ENCODE measurements at places on chromosomes 6 and 20.
A peak's percentile ranks its signal among the peaks of the same experiment; 100 is the strongest.

DNA sequence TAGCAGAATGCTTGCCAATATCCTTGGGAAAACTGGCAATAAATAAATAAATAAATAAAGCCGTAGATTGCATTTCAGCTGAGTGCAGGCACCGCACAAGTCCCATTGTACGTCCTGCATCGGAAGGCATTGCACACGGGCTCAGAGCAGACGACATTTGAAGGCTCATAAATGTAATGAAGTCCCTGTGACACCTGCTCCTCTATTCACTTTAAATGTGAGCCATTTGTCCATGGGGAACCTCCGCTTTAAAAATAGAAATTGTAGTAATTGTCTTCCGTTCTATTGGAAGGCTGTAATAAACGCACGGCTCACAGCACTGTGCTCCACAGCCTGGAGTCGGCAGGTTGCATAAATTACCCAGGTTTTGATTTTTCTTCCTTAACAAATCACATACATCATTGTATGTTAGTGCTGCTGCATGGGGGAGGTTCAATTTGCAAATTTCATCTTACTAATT, 32.6 kb downstream of the MYT1 start:
- no peak for DNase-seq

- DNase-seq, result no peak
Measured at GRCh38 chr6:1335367-1336037, 23.6 kb downstream of the FOXQ1 start.

GRCh38 chr20:4070323-4071177, 55.2 kb upstream of the RNF24 start:
- DNase-seq, result no peak

- DNase-seq, result no peak
Measured at GRCh38 chr20:37896932-37897548, 5.9 kb upstream of the VSTM2L start.

DNA sequence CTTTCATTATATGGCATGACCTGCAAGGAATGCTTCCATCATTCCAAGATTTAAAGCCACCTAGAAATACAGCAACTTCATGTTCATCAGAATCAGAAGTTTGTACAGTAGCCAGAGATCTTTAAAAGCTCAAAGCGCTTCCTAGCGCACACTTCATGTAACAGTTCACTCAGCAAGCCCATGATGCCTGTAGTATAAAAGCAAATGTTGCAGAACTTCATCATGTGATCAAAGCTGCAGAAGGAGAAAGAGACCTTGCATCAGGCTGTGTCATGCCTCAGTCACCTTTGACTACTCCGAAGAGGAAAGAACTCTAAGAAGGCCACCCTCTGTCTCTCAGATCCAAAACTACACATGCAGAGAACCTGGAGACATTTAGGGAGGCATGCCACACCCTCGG, 78.5 kb downstream of the AGPAT4 start:
- no peak for DNase-seq

DNA sequence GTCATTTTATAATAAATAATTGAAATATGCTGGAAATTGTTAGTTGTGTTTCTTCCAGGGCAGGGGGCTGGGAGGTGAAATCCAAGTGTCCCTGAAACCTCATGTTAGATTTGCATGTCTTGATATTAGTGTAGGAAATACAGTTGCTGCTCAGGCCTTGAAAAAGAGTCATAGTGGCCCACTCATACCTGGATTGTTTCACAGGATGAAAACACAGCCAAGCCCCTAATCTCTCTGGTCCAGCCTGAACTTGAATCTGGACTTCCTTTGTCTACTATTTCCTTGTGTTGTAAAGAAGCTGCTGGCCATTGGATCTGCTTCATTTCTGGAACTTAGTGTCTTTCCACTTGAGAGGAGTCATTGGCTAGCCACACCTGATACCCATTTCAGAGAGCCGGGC, 108.8 kb upstream of the JARID2 start:
- DNase-seq, result no peak

DNA sequence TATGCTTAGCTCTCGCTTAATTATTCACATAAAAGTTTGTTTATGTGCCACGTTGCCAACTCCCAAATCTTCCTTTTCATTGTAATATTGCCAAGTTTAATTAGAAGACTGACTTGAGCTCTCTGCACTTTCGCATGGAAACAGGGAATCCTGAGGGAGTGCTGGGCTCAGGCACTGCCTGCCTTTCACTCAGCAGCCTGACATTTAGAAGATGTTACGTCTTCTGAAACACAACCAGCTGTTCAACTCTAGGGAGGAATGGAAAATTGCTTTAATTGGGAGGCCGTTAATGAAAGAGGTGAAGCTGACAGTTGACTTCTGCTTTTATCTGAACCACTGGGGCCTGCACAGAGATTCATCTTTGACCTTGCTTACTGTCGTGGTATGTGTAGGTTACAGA, 77.4 kb upstream of the MTHFD1L start:
- DNase-seq, result no peak

DNA sequence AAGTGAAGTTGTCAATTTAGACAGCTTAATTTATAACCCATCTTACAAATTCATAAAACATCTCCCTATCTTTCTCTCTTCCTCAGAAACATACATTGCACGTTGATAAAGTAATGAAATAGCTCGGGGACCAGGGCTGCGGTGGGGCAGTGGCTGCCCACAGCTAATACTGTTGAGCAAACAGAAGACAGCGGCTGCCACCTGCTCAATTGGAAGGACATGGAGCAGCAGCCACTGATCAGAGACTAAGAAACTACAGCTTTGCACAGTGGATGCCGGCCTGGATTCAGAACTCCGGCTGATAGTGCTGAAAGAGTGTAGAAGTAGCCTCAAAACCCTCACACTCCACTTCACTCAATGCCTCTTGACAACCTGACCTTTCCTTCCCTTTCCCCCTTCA, 157.9 kb upstream of the PDE10A start:
- no peak for DNase-seq

DNA sequence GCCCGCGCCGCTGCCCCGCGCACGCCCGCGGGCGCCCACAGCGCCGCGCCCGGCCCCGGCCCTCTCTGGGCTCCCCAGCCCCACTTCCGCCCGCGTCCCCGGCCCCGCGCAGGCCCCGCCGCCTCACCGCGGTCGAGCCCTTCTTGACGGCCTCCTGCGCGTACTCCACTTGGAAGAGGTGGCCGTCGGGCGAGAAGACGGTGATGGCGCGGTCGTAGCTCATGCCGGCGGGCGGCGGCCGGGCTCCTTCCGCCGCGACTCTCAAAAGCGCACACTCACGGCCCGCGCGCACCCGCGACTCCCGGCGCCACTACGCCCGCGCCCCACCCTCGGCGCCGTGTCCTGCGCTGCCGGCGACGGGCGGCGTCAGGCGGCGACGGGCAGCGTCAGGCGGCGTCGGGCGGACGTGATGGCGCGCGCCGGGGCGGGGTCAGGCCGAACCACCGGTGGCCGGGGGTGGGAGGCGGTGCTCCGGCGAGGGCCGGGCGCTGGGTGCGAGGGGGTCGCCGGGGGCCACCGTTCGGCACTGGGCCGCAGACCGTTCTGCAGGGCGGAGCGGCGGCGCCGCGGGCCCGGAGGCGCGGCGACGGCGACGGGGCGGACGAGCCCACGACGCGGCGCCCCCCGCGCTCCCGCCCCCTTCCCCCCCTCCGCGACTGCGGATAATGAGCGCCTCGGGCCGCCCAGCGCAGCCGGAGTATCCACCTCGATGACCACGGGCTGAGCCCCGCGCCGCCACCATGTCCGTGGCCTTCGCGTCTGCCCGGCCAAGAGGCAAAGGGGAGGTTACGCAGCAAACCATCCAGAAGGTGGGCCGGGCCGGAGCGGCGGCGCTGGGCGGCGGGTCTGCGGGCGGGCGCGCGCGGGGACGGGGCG, at the start of the genes PSMA7 and SS18L1:
Gene PSMA7, minus strand, starts transcription at position 314 of the 876 bp plus-strand sequence. Its CDS starts 91 bp downstream, at position 223.
Gene SS18L1, plus strand, starts transcription at position 689 of the 876 bp plus-strand sequence. Its CDS starts 52 bp downstream, at position 741.
- DNase-seq, result peak; percentile 80

- no peak for DNase-seq
Measured at GRCh38 chr6:13941902-13942301, 17.1 kb downstream of the RNF182 start.

DNA sequence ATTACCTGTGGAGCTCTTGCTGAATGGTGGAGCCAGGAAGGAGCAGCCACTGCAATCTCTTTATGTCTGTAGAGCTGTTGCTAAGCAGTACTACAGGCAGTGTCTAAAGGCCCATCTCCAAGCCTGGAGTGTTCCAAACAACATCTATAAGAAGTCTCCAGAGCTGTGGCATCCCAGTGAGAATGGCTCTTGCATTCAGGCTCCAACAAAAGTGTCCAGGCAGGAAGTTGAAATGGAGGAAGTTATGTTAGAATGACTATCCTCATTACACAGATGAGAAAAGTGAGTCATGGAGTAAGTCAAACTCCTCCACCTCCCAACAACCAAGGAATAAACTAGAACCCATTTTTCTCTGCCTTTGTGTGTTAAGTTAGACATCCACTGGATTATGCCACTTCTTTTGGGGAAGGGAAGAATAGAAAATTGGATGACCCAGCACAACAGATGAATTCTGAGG, 288.5 kb upstream of the STXBP5 start:
- DNase-seq, result no peak

DNA sequence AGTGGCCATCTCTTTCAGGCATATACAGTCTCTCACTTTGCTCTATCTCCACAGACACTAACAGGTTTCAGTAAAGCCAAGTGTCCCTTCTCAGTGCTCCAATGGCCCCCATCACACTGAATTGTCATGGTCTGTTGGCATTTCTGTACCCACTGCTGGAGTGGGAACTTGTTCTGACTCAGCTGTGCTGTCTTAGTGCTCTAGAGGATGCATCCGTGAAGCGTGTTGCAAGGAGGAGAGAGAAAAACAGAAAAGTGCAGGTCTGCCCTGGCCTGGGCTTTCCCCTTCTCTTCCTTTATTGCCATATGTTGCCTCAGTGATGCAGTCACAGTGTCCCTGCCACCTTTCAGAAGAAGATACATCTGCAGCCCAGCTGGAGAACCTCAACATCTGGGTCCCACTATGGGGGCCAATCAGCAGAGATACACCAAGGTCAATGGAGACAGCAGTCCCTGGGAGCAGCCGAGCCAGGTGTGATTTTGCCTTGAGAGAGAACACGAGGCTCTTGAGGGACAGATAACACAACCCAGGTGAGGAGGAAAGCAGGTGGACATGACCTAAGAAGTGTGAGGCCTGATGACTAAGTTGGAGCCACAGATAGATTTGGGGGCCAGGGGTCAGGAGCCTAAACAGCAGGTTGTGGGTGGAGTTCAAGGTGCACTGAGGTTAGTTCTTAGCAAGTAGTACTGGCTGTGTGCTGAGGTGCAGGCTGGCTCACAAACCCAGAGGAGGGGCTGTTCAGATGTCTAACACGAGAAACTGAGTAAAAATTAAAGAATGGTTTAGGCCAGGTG, 5.6 kb upstream of the PLCG1 start:
- DNase-seq, result no peak

GRCh38 chr20:44336725-44337380, at the start of gene R3HDML:
R3HDML (plus strand) TSS chr20:44337043; CDS start chr20:44337158, 115 bp downstream.
- no peak for DNase-seq

- no peak for DNase-seq
Measured at GRCh38 chr6:36312854-36313648, 23.6 kb downstream of the BNIP5 start.

DNA sequence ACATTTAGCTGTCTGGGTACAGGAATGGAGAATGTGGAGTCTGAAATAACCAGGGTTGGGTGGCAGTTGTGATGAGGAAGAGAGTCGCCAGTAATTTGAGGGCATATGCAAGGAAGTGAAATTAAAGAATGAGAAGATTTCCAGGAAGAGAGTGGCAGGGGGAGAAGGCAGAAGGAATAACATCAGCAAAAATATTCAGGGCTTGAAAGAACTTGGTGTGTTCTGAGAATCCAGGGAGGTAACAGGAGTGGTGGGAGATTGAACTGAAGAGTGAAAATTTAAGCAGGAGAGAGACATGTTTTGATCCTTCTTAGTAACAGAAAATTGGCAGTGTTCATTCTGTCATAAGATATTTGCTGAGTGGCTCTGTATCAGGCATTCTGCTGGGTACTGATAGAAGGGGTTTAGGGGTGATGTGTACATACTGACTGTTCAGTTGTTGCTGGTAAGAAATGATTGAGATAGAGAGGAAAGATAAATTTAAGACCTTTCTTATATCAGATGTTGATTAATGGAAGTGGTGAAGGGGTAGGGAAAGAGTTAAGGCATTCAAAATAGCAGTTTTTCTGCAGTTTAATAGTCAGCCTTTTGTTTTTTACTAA, 54.7 kb downstream of the PHF20 start:
- no peak for DNase-seq

DNA sequence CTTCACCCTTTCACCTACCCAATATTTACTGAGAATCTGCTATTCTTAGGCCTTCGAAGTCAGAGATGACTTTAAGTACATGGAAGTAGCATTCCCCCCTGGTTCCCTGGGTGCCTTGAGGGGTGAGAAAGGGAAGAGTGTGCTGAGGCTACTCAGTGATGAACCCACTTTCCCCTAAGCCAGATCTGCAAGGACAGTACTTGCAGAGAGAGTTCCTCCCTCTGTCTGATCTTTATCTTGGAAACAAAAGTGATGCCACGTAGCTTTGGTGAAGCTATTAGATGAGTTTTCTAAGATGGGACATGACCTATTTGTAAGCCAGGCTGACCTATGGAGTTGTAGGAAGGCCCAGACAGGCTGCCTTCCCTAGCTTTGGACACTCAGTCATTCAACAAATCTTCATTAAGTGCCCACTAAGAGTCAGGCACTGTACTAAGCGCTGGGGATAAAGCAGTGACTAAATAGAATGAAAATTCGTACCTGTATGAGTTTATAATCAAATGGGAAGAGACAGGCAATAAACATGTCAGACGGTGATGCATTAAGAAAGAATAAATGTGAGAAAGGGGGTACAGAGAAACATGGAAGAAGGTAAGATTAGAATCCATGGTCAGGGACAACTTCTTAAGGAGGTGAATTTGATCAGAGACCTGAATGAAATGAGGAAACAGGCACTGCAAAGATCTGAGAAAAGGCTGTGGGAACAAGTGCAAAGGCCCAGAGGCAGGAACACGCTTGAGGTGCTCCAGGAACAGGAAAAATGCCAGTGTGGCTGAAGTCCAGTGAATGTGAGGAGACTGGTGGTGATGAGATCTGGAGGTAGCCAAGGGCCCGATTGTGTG, 42.2 kb downstream of the BCL2L1 start:
- DNase-seq, result no peak

GRCh38 chr6:31529329-31530150, 778 bp downstream of the MCCD1 start:
- no peak for DNase-seq

DNA sequence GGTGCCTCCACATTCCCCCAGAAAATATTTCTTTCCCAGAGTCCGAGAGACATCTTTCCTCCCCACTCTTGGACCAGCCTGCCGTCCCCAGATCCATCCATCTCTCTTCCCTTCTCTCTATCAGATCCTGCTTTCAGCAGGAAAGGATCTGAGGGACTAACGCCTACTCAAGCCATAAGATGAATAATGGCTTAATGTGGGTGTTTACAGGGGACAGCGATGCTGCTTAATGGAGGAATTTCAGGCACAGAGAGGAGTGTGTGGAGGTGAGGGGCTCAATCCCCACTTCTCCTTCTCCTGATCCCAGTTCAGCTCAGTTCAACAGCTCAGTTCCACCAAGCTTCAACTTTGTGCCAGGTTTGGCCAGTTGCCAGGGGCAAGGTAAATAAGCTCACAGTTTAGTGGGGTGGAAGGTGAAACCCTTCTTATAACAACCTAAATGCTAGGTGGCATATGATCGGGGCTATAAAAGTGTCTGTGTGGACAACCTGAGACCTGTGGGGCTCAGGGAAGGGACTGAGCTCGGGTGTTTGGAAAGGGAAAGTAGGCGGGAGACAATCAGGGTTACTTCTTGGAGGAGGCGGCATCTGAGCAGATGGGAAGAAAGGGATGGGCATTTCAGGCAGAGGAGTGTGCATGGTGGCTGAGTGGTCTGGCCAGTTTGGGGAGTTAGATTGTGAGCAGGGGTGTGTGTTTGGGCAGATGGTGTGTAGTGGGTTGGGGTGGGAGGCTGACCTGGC, 55.8 kb downstream of the CDH22 start:
- no peak for DNase-seq

Data from hypothalamus (tissue), 51 donors.